ENCODE measurements at places on chromosomes 6 and 20. TPM values are rescaled to one million over a fixed set of nuclear protein-coding genes. Genes with fewer than 3 reads are reported as not detected.

Gene DEFB124
- total RNA-seq, result not detected

DNA sequence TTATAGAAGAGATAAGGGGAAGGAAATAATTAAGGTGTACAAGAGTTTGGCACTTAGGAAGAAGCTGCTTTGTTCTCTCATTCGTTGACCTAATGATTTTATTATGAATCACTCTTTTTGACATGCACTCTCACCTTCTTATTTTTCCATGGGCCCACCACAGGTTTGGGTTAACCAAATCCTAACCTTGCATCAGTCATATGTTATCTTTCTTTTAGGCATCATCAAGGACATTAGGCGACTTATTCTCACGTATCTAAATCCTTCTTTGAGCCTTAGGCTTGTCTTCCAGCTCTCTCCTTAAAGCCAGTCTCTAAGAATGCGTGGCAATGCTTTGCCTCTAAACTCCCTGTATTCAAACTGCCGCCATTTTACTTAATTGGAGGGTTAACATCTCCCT is 58.3 kb downstream of the TNFRSF21 start:
- DNase-seq, result no peak

GRCh38 chr20:36542516-36543183 is 1.3 kb downstream of the MYL9 start:
- no peak for DNase-seq

Gene MCHR2
- not detected for total RNA-seq

DNA sequence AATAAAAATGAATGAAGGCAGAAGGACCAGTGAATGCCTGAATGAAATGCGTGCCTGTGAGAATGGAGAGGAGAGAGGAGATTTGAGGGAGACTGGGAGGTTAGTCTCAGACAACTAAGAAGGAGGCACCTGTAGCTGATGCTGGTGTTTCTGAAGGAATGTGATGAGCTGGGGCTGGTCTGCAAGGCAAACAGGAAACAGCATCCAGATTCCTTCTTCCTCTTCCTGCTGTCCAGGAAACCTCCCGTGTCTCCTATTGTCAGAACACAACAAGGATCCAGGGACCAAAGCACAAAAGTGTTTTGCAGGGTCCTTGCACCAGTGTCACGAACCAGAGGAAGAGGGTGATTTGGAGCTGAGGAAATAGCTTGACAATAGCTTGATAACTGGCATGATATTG is 50.4 kb upstream of the TAB2 start:
- DNase-seq, result no peak

Data from epithelial cell of proximal tubule (primary cell).